ENCODE measurements at places on chromosomes 12 and 14. TPM values are rescaled to one million over a fixed set of nuclear protein-coding genes. Genes with fewer than 3 reads are reported as not detected.

DNA sequence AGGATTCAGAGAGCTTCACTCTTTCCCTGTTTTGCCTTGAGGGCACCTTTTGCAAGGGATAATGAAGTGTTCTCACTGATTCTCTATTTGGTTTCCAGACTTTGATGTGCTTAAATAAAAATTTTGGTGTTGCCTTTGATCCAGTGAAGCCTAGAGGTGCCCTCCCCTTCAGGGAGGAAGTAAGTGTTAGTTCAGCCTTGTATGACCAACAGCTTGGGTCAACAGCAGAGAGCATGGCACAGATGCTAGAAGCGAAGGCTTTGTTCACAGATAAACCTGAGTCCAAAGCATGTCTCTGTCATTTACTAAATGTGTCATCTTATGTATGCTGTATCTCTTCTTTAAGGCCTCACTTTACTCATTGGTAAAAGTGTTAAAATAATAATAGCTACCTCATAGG is 52.8 kb upstream of the STXBP6 start:
- no peak for DNase-seq

GRCh38 chr12:118058227-118058626 is 2.8 kb downstream of the WSB2 start:
- DNase-seq, result no peak

DNA sequence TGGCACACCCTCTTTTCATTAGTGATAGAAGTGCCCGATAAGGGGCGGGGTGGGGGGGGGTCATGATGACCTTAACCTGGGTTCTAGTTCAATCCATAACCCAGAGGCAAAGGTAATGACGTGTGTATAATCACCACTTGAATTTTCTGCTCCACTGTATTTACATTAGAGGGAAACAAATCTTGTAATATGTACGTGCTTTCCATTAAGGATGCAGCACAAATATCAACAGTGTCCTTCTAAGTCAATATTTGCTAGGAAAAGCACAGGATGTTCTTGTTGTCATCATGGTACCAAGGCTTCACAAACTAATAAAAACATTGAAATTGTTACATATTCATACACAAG is 121.2 kb upstream of the SLC38A2 start:
- DNase-seq, result no peak

The TAPBPL gene
- total RNA-seq, result 53.1 TPM

The KLRB1 gene
- total RNA-seq, result 6.4 TPM

The BCL2L14 gene
- total RNA-seq, result 13.5 TPM

The OAS3 gene
- 11.9 TPM for total RNA-seq

The ADAMTS20 gene
- not detected for total RNA-seq

The ZDHHC22 gene
- total RNA-seq, result 0.09 TPM

DNA sequence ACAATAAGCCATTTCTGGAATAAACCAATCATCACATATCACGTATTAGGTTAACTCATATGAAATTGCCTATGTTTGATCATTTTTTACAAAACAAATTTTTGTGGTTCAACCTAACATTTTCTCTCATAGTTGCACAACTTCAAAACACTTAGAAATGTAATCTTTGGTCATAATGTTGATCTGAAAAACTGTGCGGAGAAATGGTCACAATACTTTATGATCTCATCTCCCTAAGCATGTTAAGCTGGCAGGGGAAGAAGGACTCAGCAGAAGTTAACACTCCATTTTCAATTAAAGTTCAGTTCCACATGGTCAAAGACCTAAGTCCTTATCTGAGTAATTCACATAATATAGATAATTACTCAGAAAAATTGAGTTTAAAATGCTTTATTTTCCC is 194.8 kb downstream of the CAPZA3 start:
- DNase-seq, result no peak

DNA sequence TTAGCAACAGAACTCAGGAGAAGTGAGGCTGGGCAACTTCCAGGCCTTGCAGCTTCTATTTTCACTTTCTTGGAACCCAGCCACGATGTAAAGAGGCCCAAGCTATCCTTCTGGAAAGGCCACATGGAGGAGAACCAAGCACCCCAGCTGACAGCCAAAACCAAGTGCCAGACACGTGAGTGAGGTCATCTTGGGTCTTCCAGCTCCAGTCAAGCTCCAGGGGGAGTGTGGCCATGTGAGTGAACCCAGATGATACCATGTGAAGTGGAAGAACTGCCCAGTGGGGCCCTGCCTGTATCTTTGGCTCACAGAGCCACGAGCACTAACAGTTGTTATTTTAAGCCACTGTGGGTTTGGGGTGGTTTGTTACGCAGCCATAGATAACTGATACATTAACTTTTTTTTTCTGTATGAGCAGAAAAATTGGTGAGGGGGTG is 126.8 kb upstream of the MAP1LC3B2 start:
- no peak for DNase-seq

GRCh38 chr12:27627123-27627852 is 69.0 kb upstream of the REP15 start:
- no peak for DNase-seq

DNA sequence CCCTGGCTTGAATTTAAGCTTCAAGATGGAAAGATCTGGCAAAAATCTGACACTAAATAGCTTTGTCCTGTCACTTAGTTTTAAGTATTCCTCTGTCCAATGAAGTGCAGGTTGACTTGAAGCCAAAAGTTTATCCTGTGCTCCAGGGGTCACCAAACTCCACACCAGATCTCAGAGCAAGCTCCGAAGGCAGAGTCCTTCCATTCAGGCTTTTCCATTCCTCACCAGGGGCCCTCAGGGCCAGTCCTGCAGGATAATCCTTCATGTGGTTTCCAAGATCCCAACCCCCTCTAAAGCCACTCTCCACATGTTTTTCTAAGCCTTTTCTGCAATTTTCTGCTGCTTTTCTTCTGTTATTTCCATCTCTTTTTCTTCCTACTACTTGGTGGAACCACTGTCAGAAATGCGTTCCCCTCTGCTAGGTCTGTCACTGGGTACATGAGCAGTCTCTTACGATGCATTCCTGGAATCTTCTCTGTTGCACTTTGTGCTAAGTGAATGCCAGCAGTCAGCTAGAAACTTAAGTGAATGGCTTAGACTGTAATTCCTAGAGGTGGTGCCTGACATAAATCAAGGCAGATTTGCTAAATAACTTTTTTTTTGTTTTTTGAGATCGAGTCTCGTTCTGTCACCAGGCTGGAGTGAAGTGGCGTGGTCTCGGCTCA is 251.4 kb downstream of the MSRB3 start:
- no peak for DNase-seq

DNA sequence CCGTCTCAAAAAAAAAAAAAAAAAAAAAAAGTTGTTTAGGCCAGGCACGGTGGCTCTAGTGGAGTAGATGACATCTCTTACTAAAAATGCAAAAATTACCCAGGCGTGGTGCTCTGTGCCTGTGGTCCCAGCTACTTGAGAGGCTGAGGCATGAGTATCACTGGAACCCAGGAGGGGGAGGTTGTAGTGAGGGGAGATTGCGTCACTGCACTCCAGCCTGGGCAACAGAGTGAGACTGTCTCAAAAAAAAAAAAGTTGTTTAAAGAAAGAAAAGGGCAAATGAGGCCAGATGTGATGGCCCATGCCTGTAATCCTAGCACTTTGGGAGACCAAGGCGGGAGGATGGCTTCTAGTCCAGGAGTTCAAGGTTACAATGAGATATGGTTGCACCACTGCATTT is 36.6 kb upstream of the SPPL3 start:
- no peak for DNase-seq

The GUCY2C gene
- 0.12 TPM for total RNA-seq
